ENCODE measurements at places on chromosomes 4 and X.

GRCh38 chrX:23035493-23035892 is 35.7 kb downstream of the DDX53 start:
- no peak for DNase-seq

DNA sequence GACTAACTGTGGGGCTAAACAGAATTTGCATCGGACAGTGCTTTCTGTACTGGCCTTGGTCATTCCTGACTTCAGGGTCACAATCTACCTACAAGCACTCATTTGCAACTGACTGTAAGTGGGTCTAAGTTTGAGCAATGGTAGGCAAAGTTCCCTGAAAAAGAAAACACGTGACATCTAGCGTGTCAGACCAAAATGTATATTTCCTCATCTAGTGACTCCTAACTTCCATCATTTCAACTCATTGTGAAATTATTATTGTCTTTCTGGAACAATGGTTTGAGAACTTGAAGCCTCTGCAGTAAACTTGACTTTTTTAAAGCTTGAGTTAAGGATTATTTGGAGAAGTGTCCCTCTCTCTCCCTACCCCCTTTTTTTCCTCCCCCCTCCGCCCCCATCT is 113.6 kb downstream of the MID1 start:
- no peak for DNase-seq

GRCh38 chrX:12434493-12434892 is 296.2 kb downstream of the FRMPD4 start:
- no peak for DNase-seq

DNA sequence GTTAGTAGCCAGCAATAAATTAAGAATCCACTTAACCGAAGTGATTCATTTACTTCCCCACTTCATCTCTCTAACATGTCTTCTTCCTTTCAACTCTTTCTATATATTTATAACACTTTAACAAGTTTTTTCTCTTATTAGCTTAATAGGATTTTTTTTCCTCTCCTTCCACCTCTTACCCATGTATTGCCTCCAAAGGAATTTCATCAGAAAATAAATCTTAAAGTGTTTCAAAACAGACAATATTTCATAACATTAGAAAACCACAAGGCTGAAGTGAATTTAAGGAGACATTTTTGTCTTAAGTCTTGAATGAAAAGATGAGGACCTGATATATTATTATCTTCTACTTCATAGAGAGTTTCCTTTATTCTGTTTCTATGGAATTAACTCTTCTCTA is 101.5 kb downstream of the PDGFC start:
- no peak for DNase-seq

DNA sequence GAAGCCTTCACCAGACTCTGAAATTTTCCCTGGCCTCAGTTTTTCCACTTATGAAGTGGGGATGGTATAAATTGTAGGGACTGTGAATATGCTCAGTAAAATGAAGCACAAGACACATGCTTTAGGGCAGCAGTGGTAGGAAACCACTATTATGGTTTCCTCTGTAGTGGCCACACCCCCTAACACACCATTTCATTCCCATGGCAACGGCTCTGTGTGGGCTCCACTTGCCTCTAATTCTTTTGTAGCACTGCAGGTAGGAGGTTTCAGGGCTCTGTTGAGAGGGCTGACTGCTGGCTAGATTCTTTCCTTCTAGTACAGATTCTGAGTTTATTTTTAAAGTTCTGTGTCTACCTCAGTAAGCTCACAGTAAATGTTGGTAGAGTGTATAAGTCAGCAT is 3.5 kb upstream of the VMA21 start:
- DNase-seq = peak; percentile 67

DNA sequence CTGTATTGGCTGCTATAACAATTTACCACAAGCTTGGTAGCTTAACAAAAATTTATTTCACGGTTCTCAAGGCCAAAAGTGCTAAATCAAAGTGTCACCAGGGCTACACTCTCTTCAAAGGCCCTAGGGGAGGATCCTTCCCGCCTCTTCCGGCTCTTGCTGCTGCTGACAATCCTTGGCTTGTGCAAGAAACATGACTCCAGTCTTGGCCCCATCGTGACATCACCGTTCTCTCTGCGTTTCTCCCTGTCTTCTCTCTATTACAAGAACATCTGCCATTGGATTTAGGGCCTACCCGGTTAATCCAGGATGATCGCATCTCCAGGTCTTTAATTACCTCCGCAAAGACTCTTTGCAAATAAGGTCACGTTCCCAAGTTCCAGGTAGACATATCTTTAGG is 10.4 kb upstream of the CLCN4 start:
- no peak for DNase-seq

GRCh38 chrX:8636497-8636896 is 95.4 kb downstream of the ANOS1 start:
- no peak for DNase-seq

GRCh38 chrX:53004038-53004437 is 44.6 kb upstream of the GPR173 start:
- no peak for DNase-seq

- DNase-seq = no peak
Measured at GRCh38 chr4:26912810-26913209, 52.2 kb downstream of the STIM2 start.

DNA sequence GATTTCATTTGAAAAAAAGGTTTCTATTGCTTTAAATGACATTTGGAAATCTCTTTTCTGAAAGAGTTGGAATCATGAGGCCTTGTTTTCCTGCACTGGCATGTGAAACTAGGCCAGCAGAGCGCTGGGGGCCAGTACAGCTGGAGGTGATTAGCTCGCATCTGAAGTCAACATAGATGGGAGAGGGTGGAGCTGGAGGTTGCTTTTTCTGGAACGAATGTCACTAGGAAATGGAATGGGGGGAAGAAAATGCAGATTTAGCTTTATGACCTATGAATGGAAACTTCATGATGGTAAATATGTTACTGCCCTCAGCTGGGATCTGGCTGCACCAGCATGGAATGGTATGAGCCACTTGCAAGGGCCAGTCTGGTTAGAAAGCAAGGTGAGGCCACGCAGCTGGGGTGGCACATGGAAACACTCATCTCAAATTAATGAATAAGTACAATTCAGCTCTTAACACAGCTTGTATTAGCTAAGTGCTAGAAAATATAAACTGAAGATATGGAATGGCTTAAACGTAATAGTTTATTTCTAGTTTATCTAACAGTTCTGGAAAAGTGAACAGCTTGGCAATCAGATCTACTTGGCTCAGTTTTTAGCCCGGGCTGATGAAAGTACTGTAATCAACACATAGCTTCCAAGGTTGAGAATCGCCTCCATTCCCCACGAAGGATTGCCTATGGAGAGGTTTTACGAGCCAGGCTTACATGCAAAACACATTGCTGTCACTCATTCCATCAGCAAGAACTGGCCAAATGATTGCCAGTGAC is 32.5 kb downstream of the SLC10A6 start:
- no peak for DNase-seq

GRCh38 chrX:81082649-81083048 is 119.1 kb downstream of the HMGN5 start:
- DNase-seq = no peak

All from activated CD8-positive, alpha-beta T cell treated with anti-CD3 and anti-CD28 coated beads for 36 hours (primary cell).